ENCODE measurements at places on chromosomes 12 and 14. TPM values are rescaled to one million over a fixed set of nuclear protein-coding genes. Genes with fewer than 3 reads are reported as not detected.

- no peak for DNase-seq
Observed at GRCh38 chr14:51533160-51533559, 118.5 kb upstream of the FRMD6 start.

The RPGRIP1 gene
- polyA plus RNA-seq, result 0.60 TPM

DNA sequence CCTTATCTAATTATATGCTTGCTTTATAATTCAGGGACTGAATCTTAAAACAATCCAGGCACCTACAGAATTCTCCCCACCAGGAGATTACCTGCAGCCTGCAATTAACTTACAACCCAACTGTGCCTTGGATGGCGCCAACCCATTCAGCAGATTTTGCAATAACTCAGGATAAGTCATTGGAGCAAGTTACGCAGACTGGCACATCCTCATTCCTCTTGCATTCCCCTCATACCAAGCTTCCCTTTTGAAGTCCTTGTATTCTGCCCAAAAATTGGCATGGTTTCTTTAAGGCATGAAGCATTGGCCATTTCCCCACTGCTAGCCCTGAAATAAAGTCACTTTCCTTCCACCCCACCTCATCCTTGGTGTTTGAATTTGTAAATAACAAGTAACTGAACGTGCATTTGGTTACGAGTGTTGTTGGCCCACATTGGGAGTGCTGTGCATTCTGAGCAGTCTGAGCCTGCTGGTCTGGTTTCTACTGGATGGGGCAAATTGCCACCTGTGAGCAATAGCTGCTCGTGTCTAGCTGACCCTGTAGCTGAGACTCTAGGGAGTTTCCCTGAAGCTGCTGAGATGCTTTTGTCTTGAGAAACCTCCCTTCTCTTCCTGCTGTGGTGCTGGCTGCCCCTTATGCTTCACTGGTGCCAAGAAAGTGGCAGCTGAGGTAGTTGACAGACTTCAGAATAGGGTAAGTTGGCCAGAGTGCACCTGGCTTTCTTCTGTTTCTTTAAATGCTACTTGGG, 99.2 kb upstream of the SCAF11 start:
- DNase-seq, result no peak

GRCh38 chr12:92857818-92858217, 71.3 kb downstream of the EEA1 start:
- DNase-seq, result no peak

The BCL7A gene
- polyA plus RNA-seq, result 17.4 TPM

- no peak for DNase-seq
Observed at GRCh38 chr14:34629344-34629656, 648 bp downstream of the SNX6 start.

The DNAAF2 gene
- 14.1 TPM for polyA plus RNA-seq

DNA sequence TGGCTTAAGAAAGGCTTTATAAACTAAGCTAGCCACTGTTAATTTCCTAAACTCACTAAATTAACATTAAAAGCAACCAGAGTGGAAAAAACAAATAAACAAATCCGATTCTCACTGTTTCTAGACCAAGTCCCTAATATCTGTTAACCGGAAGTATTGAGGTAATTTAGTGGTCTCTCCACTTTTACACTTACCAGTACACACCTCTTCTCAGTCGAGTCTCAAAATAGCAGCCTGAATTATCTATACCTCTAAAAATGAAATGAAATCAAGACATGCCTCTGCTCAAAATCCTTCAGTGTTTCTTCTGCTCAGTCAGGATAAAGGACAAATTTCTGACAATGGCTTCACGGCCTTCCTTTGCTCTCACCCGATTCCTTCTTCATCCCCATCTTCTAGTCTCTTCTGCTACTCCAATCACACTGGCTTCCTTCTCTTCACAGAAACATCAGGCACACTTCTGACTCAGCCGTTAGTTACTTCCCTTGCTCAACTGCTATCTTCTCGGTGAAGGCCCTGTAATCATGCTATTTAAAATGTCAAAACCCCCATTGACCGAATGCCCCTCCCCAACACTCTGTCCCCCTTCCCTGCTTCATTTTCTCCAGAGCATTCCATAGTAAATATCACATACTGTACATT, 161.3 kb downstream of the KITLG start:
- DNase-seq, result no peak

GRCh38 chr12:12979731-12980259, 20.3 kb downstream of the HEBP1 start:
- no peak for DNase-seq

The TDRD9 gene
- polyA plus RNA-seq, result 1.2 TPM

The SMIM41 gene
- polyA plus RNA-seq, result 6.9 TPM

The MYF5 gene
- not detected for polyA plus RNA-seq

The RASSF3 gene
- 35.1 TPM for polyA plus RNA-seq

- no peak for DNase-seq
Observed at GRCh38 chr14:85224241-85224640, 305.7 kb upstream of the FLRT2 start.

DNA sequence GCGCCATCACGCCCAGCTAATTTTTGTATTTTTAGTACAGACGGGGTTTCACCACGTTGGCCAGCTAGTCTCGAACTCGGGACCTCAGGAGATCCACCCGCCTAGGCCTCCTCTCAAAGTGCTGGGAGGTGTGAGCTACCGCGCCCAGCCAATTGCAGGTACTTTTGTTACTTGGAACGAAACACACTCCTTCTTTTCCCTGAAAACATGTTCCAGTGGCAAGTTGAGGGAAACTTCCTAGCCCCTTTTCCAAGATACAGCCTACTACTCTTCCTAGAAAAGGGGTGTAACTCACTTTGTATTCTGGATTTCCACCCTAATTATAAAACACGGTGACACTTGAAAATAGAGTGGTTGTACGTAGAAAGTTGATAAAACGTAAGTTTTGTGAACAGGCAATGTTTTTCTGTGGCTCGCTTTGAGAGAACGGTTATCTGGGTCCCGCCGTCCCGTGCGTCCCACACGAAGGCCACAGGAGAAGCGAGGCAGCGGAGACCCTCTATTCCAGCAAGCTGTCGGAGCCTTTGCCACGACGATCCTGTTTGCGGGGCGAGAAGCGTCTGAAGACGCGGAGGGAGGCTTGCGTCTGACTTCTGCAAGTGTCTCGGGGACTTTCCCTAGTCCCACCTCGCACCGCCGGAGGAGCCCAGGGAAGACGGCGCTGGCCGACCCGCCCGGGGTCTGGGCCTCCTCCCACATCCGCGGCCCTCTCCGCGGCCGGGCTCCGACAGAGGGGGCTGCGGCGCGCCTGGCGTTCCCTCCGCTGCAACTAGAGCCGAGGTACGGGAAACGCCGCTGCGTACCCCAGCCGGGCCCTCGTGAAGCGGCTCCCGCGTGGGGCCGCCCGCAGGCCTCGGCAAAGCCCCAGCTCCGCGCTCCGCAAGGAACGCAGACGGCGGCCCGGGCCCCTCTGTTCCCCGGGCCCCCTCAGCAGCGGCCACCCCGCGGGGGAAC, 745 bp downstream of the CDCA4 start:
- DNase-seq, result peak; percentile 53

The CPNE6 gene
- polyA plus RNA-seq, result not detected

- DNase-seq, result peak; percentile 90
Observed at GRCh38 chr14:76088771-76089571, 62.8 kb upstream of the GPATCH2L start.

GRCh38 chr14:75141967-75142366, 15.1 kb upstream of the NEK9 start:
- DNase-seq, result no peak

The TSPAN19 gene
- 0.63 TPM for polyA plus RNA-seq

The PLEKHG7 gene
- polyA plus RNA-seq, result 0.16 TPM

DNA sequence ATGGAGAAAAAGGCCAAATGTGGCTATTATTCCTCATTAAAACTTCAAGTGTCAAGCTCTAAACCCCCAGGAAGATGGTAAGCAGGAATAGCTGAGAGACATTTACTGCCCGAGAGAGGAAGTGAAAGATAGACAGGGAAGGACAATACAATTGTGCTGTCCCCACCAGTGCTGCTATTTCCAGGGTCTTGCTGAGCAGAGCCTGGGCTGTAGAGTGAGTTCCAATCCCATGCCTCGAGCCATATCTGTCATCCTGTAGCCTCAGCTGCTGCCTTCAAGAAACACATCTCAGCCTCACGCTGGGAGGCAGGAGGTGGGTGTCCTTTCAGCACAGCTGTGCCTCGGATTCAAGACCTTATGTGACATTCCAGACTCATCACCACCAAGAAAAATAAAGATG, 114.0 kb downstream of the RPAP3 start:
- DNase-seq, result no peak

The B3GNT4 gene
- 1.6 TPM for polyA plus RNA-seq

DNA sequence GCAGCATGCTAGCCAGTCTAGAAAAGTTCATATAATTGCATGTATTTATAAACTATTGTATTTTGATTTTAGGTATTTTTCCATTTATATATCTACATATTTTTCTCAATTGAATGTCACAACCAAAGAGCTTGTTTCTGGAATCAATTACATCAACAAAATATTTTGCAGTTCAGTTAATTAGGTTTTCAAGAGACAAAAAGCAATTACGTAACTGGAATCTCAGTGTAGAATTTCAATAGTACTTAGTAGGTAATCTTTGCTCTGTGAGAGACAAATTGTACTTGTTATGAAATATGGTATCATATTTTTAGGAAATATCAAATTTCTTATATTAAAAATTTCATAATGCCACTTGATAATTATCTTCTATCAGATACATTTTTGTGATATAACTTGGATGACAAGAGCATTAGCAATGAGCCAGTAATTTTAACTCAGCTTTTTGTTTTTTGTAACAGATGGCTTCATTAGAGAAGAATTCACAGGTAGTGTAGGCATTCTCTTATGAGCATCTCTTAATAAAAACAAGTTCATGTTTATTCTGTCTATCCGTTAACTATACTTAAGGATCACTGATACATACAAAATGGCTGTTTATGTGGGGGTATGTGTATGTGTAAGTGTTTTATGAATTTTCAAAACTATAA, 774.7 kb downstream of the C12orf50 start:
- DNase-seq, result no peak

DNA sequence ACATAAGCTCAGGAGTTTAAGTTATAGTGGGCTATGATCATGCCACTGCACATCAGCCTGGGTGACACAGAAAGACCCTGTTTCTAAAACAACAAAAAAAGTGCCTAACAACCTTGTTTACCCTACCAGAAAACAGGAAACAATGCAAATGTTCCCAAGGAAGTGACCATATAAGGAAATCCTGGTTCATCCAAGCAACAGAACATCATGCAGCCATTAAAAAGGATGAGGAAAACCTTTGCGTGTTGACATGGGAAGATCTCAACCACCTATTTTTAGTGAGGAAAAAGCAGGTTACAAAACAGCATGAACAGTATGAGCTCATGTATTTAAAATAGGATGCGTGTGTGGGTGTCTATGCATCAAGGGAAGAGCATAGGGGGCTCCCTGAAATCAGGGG, 13.7 kb downstream of the HRK start:
- DNase-seq, result no peak

DNA sequence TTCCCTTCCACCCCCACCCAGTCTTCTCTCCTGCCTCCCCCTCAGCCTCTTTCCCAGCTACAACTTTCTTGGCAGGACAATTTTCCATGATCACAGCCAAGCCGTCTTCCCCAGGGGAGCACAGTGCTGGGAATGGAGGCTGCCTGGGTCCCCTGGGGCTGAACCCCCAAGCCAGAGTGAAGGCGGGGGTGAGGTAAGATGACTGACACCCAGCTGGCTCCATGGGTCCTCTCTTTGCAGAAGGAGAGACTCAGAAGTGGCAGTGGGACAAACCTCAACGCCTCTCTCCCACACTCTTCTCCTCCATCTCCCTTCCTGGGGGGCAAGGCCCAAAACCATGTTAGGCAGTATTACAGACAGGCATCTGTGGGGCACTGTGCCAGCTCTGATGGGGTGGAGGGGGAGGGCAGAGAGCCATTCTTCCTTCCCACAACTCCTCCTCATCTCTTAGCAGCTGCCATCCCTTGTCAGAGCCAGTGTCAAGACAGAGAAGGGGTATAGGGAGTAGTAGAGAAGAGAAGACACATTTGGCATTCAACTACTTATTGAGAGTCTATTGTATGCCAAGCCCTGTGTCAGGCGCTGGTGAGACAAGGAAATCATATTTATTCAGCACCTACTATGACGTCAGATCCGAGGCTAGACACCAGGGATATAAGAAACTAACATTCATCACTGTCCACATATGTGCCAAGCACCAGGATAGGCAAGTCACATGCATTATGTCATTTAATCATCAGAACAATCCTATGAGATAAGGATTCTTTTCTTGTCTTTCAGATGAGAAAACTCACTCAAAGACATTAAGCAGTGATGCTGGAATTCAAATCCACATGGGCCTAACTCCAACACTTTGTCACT, 3.6 kb downstream of the ITGA7 start:
- no peak for DNase-seq

- no peak for DNase-seq
Observed at GRCh38 chr14:38339696-38340095, 83.8 kb upstream of the CLEC14A start.

DNA sequence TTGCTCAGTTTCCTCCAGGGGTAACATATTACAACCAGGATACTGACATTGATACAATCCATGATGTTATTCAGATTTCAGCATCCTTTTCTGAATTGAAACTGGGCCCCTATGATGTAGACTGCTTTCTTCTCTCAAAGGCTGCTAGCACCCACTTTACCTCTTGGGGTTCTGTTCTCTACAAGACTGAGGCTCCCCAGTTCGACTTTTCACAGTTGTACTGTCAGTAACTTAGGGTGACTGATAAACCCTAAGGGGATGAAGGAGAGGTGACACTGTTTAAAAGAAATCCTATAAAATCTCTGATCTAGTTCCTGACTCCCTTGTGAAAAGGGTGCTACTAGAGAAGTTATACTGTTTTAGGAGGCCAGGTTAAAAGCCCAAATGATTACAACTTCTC, 818 bp downstream of the VPS33A start:
- no peak for DNase-seq

- no peak for DNase-seq
Observed at GRCh38 chr12:98217257-98217656, 298.1 kb upstream of the TMPO start.

DNA sequence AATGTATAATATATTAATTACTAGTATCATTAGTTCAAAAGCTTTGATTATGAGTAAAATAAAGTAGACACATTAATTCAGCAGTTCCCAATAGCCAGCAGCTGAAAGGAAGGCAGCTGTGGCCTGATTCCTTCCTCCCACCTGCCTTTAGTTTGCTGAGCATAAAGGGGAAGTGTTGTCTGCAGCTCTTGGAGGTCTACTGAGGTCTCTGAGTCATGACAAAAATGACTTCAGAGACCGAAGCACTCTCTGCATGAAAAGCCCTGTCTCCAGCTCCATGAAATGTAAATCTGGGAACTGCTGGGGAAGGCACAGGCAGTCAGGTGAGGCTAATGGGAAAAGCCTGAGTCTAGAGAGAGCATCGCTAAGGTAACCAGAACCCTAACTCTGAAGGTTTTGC, 165.4 kb downstream of the NRXN3 start:
- no peak for DNase-seq

The ABCD2 gene
- 0.11 TPM for polyA plus RNA-seq

The PLEK2 gene
- 3.2 TPM for polyA plus RNA-seq

The PMEL gene
- 2.7 TPM for polyA plus RNA-seq

The KRT74 gene
- polyA plus RNA-seq, result not detected

- no peak for DNase-seq
Observed at GRCh38 chr12:64082866-64083268, 139.2 kb downstream of the KICS2 start.

The P2RX7 gene
- polyA plus RNA-seq, result 1.5 TPM

GRCh38 chr12:49230805-49231194, 34.1 kb upstream of the TUBA1C start:
- no peak for DNase-seq

The ZBTB25 gene
- polyA plus RNA-seq, result 18.5 TPM

Data from left lung (tissue), 14 donors.